Cortex of kidney (tissue), 1 donor: ENCODE measurements at places on chromosomes 16 and 17.

GRCh38 chr17:18960803-18961511, 9.0 kb downstream of the SLC5A10 start:
- DNase-seq, result no peak

DNA sequence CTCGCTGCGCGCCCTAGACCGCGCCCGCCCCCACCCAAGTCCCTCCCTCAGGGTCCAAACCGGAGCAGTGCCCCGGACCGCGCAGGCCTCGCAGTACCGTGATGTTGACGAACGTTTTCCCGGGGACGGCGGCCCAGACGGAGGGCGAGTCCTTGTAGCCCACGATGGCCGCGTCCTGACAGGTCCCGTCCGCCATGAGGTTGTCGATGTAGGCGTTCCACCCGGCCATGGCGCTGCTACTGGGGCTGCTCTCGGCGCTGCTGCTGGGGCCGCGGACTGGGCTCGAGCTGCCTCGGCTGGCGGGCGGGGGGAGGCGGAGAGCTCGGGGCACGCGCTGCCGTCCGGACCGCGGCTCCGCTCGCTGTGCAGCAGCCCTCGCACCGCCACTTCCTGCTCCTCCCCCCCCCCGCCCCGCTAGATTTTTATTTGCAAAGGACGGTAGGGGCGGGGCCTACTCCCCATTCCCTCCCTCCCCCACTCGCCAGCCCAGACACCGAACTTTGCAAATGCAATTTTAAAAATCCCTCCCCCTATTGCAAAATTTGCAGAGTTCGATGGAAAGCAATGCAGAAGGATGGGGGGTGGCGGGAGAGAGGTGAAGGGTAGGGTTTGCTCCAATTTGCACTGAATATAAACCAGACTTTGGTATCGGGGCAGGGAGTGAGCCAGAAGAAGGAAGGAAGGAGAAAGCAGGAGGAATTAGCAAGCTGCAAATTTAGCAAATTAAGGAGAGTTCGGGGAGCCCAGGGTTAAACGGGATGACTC, at the start of gene PFN1:
PFN1 (minus strand) TSS at position 365 of the 765 bp plus-strand sequence; CDS start at position 229, 136 bp downstream.
- DNase-seq, result no peak

DNA sequence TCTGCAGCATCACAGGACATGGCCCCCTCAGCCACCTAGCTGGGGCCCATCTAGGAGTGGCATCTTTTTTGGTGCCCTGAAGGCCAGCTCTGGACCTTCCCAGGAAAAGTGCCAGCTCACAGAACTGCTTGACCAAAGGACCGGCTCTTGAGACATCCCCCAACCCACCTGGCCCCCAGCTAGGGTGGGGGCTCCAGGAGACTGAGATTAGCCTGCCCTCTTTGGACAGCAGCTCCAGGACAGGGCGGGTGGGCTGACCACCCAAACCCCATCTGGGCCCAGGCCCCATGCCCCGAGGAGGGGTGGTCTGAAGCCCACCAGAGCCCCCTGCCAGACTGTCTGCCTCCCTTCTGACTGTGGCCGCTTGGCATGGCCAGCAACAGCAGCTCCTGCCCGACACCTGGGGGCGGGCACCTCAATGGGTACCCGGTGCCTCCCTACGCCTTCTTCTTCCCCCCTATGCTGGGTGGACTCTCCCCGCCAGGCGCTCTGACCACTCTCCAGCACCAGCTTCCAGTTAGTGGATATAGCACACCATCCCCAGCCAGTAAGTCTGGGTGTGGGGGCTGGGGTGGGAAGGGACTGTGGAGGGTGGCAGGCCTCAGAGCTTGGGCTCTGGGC, 22.0 kb downstream of the RARA start:
- DNase-seq, result no peak

GRCh38 chr17:291587-291986, 61.0 kb downstream of the RPH3AL start:
- no peak for DNase-seq

DNA sequence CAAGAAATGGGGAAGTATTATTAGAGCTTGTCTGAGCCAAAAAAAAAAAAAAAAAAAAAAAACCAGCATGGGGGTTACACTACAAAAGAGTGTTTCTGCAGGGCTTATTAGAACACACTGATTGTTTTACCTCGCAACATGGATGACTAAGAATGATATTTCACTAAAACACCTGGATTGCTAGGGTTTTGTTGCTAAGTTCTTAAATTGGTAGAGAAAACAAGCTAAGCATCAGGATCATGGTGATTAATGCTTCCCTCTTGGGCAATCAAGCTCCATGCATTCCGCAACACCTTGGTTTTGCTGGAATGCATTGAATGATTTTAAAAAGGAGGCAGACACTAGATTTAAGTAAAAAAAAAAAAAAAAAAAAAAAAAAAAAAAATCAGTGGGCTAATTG, 931.4 kb upstream of the CDH8 start:
- DNase-seq, result no peak

DNA sequence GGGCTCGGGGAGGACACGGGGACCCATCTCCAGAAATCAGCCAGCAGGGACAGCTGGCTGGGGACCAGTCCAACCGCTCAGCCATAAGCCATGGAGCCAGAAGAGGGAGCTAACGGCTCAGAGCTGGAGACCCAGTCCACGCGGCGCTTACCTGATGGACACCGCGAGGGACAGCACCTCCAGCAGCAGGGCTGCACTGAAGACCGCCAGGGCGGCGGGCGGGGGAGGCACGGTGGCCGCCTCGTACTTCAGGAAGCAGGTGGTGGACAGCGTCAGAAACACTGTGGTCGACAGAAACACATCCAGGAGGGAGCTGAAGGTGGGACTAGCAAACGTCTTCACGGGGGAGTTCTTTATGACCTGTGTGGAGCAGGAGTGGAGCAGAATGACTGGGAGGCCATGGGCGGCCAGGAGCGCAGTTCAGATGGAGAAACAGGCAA, 102.6 kb upstream of the CREBBP start:
- no peak for DNase-seq

DNA sequence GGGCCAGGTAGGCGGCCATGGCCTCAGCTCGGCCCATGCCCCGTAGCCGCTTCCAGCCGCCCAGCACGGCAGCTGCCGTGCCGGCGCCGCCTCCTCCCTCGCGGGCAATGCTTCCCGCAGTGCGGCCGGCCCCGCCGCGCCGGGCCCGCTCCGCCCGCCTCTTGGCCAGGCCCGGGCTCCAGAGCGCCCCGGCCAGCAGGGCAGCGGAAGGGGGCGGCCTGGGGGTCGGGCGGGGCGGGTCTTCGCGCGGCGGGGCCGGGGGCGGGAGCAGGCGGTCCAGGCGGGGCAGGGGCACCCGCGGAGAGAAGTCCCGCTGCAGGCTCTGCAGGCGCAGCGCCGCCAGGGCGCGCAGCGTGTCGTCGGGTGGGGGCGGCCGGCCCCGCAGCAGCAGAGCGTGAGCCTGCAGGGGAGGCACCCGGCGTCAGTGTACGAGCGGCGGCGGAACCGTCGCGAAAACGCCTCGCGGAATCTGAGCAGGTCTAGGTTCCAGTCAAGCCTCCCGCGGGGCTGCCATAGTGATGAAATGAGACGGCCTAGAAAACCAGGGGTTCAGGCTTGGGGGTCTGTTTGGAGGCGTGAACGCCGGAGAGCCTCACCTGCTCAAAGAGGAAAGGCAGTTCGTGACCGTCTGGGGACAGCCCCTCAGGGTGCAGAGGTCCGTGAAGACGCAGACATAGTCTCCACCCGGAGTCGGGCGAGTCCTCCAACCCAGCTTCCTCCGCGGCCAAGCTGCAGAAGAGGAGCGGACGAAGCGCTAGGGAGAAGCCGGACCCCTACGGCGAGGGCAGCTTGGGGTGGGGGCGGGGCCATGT, 6.6 kb downstream of the PLEKHH3 start:
- no peak for DNase-seq

GRCh38 chr16:84458606-84459532, 45.6 kb downstream of the MEAK7 start:
- no peak for DNase-seq

DNA sequence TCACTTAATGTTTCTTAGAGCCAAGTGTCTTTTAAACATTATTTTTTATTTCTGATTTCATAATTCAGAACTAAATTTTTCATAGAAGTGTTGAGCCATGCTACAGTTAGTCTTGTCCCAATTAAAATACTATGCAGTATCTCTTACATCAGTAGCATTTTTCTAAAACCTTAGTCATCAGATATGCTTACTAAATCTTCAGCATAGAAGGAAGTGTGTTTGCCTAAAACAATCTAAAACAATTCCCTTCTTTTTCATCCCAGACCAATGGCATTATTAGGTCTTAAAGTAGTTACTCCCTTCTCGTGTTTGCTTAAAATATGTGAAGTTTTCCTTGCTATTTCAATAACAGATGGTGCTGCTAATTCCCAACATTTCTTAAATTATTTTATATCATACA, 13.6 kb upstream of the BCAS3 start:
- DNase-seq, result no peak

GRCh38 chr16:56841233-56841632, 23.8 kb upstream of the SLC12A3 start:
- no peak for DNase-seq
